ENCODE measurements at places on chromosomes 5 and 9.

- DNase-seq: no peak
These were observed 233.1 kb downstream of the RFK start for GRCh38 chr9:76161106-76161505.

DNA sequence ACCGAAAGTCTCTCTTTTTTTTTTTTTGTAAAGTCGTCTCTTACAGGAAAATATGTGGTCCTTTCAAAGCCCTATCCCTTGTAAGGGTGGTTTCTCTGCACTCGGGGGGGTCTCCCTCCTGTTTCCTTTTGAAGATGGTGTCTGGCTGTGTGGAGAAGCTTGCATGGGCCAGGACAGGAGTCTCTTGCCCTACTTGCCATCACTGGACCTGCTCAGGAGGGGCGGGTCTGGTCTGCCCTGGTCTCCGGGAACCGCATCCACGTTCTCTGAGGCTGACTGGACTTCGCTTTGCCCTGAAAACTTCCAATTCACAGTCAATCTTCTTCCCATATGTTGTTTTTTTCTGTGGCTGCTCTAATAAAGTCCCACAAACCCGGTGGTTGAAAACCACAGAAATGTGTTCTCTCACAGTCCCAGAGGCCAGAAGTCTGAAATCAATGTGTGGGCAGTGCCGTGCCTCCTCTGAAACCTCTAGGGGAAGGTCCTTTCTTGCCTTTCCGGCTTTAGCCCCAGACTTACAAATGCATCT, 92.9 kb upstream of the IER5L start:
- no peak for DNase-seq

DNA sequence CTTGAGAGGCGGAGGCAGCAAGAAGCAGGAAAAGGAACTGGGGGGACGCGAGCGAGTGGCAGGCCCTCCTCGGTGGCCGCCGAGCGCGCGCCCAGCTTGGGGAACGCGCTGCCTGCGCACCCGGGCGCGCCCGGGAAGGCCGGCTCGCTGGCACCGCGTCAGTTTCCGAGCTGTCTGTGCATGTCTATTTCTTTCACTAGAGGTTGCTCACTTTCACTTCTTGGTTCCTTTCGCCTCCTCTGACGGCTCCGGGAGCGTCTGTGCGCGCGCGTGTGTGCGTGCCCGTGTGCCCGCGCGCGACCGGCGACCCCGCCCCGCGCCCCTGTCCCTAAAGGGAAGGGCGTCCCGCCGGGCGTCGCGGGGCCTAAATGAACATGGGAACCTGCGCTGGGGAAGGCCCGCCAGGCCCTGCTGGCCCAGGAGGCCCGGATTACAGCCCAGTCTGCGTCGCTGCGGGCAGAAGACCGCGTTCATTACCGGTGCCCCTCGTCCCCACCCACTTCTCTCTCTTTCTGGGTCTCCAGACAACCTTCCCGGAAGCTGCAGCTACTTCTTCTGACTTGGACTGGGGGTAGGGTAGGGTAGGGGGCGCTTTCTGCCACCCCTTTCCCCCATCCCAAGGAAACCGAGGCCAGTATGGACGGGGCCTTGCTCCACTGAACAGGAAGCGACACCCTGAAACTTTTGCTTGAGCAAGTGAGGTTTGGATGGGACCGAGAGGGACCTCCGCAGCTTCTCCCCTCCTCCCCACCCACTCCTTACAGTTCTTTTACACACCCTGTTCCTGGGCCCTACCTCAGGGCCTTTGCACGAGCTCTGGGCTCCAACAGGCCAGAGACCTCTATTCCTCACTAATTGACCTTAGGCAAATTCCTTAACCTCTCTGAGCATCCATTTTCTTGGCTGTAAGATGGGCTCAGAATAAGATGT, 205.8 kb upstream of the IER5L start:
- DNase-seq: peak; percentile 47

DNA sequence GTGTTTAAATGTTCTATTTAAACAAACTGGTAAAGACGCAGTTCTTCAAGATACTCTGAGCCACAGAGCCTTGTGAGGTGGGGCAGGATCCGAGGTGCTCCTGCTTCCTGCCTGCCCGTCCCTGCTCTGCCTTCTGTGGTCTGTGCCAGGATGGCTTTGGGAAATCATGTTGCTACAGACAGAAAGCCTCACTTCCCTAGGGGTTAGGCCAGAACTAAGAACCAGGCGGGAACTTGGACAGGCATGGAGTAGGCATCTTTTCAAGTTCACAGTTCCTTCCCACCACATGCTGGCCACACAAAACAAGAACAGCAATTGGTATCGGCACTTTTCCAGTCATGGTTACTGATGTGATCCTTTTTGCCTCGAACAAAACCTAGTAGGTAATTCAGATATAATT, 67.7 kb upstream of the SPOCK1 start:
- no peak for DNase-seq

GRCh38 chr9:92709954-92710353, 40.0 kb upstream of the IPPK start:
- no peak for DNase-seq

GRCh38 chr5:83645936-83646335, 74.7 kb downstream of the HAPLN1 start:
- no peak for DNase-seq

GRCh38 chr5:52148679-52149078, 639.0 kb upstream of the ITGA1 start:
- DNase-seq: no peak

DNA sequence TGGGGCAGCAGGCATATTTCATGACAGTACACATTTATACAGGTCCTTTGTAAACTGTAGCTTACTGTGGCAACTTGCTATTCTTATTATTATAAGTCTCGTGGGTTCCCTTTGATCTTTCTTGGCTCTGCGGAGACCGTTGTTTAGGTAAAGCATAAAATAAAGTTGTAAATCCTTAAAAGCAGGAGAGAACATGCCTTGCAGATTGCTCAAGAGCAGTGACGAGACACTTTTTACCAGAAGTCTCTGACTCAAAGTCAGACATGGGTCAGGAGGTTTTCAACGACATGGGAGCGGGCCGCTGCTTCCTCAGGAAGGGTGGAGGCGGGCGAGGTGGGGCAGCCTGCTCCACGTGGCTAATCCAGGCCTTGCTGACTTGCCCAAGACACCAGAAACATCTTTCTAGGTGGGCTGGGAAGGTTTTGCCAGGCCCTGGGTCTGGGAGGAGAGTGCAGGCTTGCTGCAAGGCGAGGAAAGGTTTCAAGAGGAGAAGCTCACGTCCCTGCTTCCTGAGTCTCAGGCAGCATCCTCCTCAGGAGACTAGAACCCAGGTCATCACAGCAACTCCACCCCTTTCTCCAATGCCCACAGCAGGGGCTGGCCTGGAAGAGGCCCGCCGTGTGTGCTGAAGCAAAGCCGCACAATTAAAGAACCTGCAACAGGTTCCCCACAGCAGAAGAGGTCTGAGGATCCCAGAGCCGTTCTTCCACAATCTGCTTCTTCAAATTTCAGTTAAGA, 6.5 kb downstream of the TBC1D2 start:
- no peak for DNase-seq

GRCh38 chr9:38352530-38353328, 39.8 kb upstream of the ALDH1B1 start:
- DNase-seq: no peak

DNA sequence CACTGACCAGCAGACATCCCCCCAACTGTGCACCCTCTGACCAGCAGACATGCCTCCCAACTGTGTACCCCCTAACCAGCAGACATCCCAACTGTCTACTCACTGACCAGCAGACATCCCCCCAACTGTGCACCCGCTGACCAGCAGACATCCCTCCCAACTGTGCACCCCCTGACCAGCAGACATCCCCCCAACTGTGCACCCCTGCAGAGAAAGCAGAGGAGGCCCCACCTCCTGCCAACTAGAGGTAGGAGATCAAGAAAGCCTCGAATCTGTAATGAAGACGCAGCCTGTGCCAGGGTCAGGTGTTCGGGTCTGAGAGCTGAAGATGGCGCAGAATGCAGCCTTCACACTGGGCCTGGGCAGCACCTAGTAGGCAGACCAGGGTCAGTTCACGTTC, 29.8 kb upstream of the NSMF start:
- no peak for DNase-seq

- DNase-seq: no peak
These were observed 100.7 kb downstream of the SLIT3 start for GRCh38 chr5:169200125-169200778.

DNA sequence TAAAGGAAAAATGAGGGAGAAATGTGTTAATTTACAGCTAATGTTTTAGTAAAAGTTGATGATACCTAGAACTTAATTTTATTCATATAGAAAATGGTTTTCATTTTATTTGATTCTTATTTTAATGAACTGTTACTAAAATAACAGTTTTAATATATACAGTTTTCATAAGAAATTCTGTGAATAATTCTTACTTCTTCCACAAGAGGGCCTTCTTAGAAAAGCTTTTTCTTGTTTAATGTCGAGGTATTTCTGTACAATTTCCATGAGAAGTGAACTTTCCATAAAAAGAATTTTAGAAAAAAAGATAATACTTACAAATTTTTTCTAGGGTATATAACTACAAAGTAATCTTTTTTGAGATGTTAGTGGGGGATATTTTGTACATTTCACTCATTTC, 73.9 kb downstream of the KLF9 start:
- DNase-seq: no peak
